Thoracic aorta (tissue), 2 donors: ENCODE measurements at places on chromosomes 6 and 20.

GRCh38 chr6:87636315-87636714, 46.4 kb downstream of the ORC3 start:
- DNase-seq = no peak

- DNase-seq = no peak
Measured at GRCh38 chr6:10908228-10908627, 21.4 kb downstream of the SYCP2L start.

- DNase-seq = no peak
Measured at GRCh38 chr20:32231245-32231644, 23.6 kb downstream of the POFUT1 start.

DNA sequence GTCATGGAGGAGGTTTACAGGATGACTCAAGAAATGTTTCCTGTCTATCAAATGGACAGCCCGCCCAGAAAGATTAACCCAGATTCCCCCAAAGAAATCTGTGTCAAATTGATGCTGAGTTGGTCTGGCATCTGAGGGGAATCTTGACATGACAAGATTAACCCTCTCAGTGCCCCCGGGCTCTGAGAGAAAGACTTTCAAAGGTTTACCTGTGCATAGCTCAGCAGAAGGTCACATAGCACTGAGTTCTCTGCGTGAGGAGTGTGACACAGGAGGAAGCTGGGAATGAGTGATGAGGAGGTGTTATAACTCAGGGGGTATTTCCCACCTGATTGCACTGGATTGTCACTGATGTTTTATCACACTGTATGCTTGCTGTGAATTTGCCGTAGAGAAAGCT, 601.2 kb downstream of the DHX35 start:
- no peak for DNase-seq

DNA sequence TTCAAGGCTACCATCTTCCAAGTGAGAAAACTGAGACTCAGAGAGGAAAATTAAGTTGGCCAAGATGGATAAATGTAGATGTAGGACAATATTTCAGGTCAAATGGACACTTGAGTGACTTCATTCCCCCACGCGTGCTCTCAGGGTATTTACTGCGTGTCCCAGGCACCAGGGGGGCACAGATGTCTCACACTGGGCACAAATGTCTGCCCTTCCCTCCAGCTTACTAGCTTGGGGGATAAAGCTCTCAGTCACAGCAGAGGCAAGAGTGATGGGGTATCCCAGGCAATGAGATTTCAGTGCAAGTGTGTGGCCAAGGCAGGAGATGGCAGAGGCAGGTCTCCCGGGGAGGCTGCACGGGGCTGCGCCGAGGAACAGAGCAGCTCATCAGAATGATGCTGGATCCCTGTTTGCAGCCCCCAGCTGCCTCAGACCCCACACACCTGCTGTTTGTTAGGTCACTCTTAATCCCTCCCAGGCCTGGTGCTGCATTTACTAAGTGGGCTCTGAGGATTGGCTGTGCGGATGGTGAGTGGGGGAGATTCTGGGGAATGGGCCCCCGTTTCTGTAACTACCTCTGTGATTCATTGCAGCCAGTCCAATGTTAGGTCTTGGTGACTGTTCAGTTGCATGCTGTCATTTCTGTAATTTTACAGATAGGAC, 44.1 kb downstream of the PTK7 start:
- DNase-seq = no peak

- no peak for DNase-seq
Measured at GRCh38 chr6:106379951-106380350, 19.4 kb downstream of the CRYBG1 start.

DNA sequence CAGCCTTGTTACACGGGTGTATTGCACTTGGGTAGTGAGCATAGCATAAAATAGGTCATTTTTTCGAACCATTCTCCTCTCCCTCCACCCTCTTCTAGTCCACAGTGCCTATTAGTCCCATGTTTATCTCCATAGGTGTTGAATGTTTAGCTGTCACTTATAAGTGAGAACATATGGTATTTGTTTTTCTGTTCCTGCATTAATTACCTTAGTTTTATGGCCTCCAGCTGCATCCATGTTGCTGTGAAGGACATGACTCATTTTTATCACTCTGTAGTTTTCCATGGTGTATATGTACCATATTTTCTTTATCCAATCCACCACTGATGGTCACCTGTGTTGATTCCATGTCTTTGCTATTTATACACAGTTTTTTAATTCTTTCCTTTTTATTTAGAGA, 889.5 kb downstream of the EYS start:
- DNase-seq = no peak

- DNase-seq = no peak
Measured at GRCh38 chr20:10432079-10432478, 1.9 kb downstream of the MKKS start.

GRCh38 chr20:51507216-51508036, 35.1 kb downstream of the NFATC2 start:
- DNase-seq = no peak

- no peak for DNase-seq
Measured at GRCh38 chr20:55830121-55830827, 175.0 kb downstream of the CBLN4 start.

GRCh38 chr6:142642651-142643050, 302.3 kb downstream of the HIVEP2 start:
- no peak for DNase-seq

DNA sequence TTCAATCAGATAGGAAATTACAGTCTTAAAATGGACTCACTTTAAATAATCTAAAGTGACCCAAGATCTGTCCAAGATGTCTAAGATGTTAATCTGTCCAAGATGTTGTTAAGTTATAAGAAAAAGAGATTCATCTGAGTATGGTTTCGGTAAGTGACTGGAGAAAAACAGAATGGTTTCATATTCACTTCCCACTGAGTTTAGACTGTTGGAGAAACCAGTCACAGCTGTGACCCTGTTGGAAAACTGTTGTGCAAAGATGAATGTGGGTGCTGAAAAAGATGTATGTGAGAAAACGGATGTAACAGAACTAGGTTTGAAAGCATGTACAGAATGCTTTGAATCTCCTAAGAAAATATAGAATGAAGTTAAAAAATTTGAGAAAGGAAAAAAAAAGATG, 325.9 kb downstream of the COL12A1 start:
- DNase-seq = no peak

GRCh38 chr6:33846226-33846625, 42.4 kb upstream of the MLN start:
- DNase-seq = no peak

DNA sequence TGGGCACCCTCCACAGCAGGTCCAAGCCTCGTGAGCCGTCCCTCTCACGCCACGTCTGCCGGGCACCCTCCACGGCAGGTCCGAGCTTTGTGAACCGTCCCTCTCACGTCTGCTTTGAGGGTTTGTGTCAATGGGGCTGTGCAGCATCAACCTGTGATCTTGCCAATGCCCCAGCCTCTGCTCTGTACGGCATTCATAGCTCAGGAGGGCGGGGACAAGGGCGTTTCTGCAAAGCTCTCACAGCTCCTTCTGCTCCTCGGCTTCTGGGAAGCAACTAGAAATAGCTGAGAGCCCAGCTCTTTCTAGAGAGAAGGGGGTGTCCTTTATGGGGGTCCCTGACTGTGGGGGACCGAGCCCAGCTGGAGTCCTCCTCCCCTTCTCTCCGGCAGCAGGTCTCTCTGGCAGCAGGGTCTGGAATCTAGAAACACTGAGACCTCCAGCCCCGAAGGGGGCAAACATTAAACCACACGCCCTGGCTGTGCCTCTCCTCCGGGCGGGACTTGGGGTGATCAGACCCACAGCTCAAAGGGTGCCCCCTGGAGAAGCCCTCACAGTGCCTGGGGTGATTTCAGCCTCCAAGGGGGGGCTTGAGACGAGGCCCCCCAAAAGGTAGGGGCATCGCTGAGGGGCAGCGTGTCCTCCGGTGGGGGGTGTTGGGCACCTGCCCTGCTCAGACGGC, 41.2 kb upstream of the CHRNA4 start:
- DNase-seq = no peak

DNA sequence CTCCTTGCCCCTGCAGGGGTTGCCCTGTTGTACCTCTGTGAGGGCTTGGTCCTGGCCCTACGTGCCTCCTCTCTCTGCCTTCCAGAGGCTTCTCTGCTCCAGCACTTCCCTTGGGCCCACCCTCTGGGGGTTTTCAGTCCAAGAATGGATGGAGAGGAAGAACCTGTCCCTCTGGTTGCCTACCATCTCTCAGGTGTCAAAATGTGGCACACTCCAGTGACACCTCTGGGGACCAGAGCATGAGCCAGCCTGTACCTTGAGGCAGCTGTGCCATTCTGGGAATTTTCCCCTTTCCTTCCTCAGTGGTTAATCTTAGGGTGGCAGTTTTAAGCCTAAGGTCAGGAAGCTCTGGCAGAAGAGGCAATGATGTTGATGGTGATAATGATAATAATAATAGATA, 115.2 kb upstream of the ARMC2 start:
- no peak for DNase-seq

DNA sequence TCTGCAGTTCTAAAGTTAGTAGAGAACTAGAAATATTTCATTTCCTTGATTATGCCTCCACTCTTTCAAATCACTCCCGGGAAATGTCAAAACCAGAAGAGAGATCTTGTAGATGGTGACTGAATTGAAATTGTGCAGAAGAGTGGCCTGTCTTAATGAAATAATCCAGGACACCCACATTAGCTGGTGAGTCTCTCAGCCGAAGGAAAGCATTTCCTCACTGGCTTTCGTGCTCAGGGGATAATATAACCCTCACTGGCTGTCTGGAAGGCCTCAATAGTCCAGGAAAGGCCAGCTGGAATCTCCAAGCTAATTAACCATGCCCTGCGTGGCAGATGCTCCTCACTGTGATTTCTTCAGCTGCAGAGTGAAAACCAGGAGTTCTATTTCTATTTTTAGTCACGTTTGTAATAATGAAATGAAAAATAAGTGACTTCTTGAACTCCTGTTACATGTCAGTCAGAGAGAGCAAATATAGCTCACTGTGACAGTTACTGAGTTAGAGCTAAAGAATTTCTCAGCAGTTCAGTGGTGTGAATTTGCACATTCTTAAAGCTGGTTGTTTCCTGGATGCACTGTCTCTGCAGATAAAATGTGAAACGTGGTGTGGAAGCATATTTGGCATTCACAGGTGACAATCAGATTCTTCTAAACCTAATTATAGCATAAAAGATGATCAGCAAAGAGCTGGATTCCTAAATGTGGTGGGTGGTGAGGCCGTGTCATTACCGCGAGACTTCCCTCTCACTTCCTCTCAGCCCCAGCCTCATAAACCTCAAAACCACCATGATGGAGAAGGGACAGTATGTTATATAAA, 211.7 kb downstream of the LMBRD1 start:
- DNase-seq = no peak

- DNase-seq = no peak
Measured at GRCh38 chr6:56475736-56476457, 166.8 kb downstream of the DST start.

GRCh38 chr6:73169111-73169510, 56.2 kb downstream of the KHDC1L start:
- DNase-seq = no peak

GRCh38 chr20:63325021-63325471, 32.1 kb downstream of the COL20A1 start:
- no peak for DNase-seq

- DNase-seq = peak; percentile 25
Measured at GRCh38 chr6:14360565-14360964, 243.0 kb downstream of the CD83 start.

DNA sequence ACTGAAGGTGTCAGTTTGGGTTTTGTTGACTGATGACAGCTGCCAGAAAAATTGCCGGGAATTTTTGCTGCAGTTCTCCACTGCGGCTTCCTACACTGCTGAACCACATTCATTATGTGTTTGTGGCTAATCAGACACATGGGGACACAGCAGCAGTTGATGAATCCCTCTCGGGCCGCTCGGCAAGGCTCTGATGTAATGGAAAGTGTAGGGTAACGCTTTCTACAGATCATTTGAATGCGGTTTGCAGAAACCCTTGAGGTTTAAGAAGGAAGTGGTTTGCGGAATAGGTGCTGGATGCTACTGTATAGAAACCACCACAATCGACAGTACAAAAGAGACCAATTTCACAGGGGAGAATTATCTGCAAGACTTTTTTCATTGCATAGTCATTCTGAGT, 138.7 kb upstream of the SASH1 start:
- no peak for DNase-seq
